ENCODE measurements at places on chromosomes 16 and 17.

- no peak for DNase-seq
These were observed 1.2 kb upstream of the GRB7 start for GRCh38 chr17:39736319-39737165.

- DNase-seq, result no peak
These were observed 23.4 kb upstream of the TNRC6C start for GRCh38 chr17:77935121-77935571.

GRCh38 chr16:83674931-83675535, 132.7 kb upstream of the HSBP1 start:
- DNase-seq, result no peak

DNA sequence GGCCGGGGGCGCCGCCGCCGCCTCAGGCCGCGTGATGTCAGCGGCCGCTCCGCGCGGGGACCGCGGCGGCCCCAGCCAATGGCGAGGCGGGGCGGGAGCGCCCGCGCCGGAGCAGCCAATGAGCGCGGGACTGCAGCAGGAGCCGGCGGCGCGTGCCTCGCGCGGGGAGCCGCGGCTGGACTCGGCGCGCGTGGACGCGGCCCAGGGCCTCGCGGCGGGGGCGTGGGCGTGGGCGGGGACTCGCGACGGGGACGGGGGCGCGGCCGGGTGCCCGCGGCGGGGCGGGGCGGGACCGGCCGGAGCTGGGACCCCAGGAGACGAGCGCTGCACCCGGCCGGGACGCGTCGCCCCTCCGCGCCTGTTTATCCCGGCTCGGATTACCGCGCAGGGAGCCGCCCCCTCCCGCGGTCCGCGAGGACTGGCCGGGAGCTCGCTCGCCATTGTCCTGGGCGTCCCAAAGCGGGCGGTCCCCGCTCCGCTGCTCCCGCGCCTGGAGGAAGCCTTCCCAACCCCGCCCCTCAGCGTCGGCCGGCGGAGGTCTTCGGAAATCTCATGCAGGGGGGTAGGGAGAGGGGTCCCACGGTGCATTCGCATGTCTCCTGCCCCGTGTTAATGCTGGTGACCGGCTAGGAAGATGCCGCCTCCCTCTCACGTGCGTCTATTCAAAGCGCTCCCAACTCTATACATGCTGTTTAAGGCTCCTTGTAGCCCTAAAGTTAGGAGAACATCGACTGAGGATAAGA, at the start of gene RNF157:
Gene RNF157, minus strand, starts transcription at position 33 of the 743 bp plus-strand sequence. CDS start 253 bp downstream, outside the sequence.
- DNase-seq, result peak; percentile 38

- DNase-seq, result no peak
These were observed 39.7 kb upstream of the ALDH3A1 start for GRCh38 chr17:19787733-19788357.

DNA sequence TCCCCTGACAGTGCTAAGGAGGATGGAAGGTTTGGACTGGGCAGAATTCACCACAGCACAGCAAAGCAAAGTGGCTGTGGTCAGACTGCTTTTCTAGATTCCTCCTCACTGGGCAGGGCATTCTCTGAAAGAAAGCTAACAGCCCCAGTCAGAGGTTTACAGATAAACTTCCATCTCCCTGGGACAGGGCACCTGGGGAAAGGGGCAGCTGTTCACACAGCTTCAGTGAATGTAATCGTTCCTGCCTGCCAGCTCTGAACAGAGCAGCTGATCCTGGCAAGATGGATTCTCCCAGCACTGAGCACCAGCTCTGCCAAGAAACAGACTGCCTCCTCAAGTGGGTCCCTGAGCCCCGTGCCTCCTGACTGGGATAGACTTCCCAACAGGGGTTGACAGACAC, 42.4 kb upstream of the KIF2B start:
- no peak for DNase-seq

DNA sequence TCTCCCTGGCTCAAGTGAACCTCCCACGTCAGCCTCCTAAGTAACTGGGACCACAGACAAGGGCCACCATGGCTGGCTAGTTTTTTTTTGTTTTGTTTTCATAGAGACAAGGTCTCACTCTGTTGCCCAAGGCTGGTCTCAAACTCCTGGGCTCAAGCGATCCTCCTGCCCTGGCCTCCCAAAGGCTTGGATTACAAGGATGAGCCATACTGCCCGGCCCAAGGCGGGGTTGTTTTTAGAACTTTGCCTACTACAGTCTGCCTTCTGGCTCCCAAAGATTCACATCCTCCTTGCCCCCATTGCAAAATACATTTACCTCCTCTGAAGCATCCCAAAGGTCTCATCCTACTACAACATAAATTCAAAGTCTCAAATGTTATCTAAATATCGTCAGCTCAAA, 49.5 kb upstream of the PHOSPHO1 start:
- no peak for DNase-seq

DNA sequence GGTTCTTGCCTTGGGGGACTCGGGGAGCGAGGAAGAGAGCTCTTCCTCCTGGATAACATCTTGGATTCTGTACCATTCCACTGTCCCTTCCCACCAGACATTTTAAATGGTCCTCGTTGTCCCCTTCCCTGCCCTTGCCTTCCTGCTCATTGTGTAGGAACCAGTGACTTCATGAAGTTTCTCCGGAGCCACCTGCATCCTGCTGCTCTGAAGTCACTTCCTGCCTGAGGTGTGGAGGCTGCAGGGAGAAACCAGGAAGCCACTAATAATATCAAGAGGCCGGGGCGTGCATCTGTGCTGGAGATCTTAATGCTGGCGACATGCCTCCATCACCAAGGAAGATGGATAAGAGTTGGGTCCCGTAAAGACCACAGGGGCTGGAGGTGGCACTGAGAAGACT, 6.2 kb upstream of the SLC16A13 start:
- no peak for DNase-seq

GRCh38 chr17:40447806-40448205, 4.6 kb downstream of the IGFBP4 start:
- DNase-seq, result no peak

Measured in stimulated activated CD8-positive, alpha-beta memory T cell treated with anti-CD3 and anti-CD28 coated beads, Interleukin-4, amount 100 ng/mL, for 1 hour (primary cell).